ENCODE measurements at places on chromosomes 3 and 15. TPM values are rescaled to one million over a fixed set of nuclear protein-coding genes. Genes with fewer than 3 reads are reported as not detected.

ZPLD1 gene
- total RNA-seq: 0.43 TPM

OXTR gene
- 310 TPM for total RNA-seq

SERINC4 gene
- under 0.01 TPM for total RNA-seq

CCDC50 gene
- total RNA-seq: 107 TPM

CCR2 gene
- not detected for total RNA-seq

LTF gene
- total RNA-seq: not detected

EPHA3 gene
- total RNA-seq: under 0.01 TPM

GOLGA6A gene
- total RNA-seq: not detected

C15orf62 gene
- under 0.01 TPM for total RNA-seq

- DNase-seq: peak; percentile 88
These were observed 15.6 kb downstream of the CHST2 start for GRCh38 chr3:143135150-143135549.

DNA sequence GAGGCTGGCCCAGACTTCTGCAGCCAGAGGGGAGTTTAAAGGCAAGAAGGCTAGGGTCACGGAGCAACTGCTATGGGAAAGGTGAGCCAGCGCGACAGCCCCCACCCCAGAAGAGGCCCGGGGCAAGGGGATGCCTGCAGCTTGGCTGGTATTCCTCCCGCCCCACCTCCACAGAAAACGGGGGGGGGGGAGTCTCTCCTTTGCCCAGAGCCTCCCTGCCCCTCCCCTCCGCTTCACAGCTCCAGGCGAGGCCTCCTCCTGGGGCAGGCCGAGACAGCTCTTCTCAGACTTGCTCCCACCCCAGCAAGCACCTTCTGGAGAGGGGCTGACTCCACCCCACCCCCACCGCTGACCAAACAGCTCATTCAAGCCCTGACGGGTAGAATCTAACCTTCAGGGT lies 13.4 kb downstream of the ANP32A start:
- DNase-seq: no peak

DNA sequence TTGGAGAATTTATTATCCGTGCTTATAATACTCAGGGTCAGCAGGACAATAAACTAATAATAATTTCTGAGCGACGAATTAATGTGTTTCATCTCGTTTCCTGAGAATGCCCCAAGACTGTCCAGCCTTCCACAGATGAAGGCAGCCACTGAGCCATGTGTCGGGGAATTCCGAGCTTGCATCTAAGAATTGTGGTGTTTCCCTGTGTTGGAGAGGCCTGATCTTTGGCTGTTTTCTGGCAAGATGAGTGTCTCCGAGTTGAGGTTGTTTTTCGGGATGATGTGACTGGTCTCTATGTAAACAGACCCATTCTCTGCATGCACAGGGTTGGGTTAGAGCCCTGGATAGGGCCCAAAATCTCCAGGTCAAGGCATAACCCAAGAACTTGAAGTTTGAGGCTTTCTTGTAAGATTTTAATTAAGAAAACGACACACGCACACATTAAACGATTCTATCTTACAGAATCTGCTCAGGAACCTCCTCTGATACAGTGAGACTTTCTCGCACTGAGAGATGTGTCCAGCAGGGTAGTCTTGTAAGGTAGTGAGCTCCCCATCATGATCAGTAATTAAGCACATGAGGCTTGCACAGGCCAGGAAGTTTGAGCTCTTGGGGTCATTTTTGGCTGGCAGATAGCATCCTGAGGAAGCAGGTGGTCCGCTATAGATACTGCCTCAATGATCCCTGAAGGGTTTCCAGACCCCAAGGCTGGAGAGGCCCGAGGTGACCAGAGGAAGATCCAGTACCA lies 14.4 kb downstream of the FGD5 start:
- DNase-seq: peak; percentile 4

- no peak for DNase-seq
These were observed 1.5 kb downstream of the ZIC1 start for GRCh38 chr3:147410526-147411237.

DNA sequence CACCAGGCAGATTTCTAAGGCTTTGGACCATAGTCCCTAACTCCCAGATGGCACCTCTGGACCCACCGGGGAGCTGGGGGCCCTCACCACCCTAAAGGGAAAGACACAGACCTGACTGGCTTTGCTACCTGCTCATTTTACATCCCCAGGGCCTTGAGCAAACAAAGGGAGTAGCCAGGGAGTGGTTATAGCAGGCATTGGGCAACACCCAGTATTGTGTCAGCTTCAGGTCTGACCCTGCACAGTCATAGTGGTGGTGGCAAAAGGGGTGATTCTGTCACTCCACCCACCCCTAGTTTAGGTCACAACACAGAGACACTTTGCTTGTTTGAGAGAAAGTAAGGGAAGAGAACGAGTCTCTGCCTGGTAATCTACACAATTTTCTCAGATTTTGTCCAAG lies 352.5 kb downstream of the DIPK2A start:
- no peak for DNase-seq

DNA sequence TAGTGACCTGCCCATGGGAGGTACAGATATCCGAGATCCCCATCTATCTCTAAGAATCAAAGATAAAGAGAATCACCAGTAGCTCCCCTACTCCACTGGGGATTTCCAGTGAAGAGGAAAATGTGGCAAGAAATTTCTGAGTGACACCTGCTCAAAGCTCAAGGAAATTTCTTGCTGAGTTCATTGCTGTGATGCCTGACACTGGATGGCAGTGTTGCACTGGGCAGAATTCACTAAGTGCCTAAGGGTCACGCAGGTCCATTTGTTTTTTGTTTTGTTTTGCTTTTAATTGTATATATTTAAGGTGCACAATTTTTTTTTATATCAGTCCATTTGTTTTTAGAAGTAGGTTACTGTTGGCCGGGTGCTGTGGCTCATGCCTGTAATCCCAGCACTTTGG lies 109.5 kb upstream of the KCNAB1 start:
- DNase-seq: no peak

DNA sequence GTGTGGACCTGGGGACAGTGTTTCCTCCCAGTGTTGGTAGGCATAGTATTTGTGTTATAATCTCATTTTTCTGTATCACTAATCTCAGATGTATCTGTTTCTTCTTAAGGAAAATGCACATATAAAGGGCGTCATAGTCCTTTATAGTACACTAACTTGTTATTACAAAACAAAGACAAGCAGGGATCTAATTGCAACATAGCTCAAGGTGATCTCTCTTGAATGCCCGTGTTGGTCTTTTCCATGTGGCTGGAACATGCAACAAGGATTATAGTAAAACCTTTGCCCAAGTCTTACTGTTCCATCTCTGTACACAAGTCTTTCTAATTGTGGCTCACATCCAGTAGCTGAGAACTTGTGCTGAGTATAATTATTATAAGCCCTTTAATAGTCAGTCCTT lies 3.5 kb upstream of the GPR87 start:
- no peak for DNase-seq

- DNase-seq: no peak
These were observed 203.5 kb downstream of the UBE2E2 start for GRCh38 chr3:23406601-23407000.

- DNase-seq: no peak
These were observed 128.2 kb downstream of the TFDP2 start for GRCh38 chr3:142021127-142021526.

- no peak for DNase-seq
These were observed 158.0 kb downstream of the RYR3 start for GRCh38 chr15:33468740-33469139.

DNA sequence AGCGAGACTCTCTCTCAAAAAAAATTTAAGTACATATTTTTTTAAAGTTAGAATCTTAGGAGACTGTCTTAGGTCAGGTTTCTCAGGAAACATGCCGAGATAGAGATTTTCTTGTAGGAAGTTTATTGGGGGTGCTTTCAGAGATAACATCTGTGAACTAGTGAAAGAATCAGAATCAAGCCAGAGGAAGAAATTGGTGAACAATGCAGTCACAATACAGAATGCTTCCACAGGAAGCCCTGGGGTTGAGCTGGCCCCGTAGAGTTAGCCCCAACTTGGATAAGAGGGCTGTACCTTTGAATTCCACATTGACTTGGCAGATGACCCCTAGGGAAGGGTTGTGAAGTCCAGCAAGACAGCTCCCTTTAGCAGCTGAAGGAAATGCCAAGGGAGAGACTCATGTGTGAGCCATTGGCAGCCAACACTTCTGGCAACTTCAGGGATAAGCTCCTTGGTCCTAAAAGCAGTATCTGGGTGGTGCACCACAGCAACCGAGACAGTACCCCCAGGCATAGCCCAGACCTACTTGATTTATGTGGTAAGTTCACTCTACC lies 7.1 kb upstream of the PLCB2 start:
- no peak for DNase-seq

- DNase-seq: no peak
These were observed 61.2 kb upstream of the TNFAIP8L3 start for GRCh38 chr15:51155891-51156290.

- DNase-seq: no peak
These were observed 646.6 kb downstream of the TUSC7 start for GRCh38 chr3:117356091-117356705.

- DNase-seq: no peak
These were observed 70.2 kb upstream of the CORO2B start for GRCh38 chr15:68508485-68509189.

- DNase-seq: peak; percentile 32
These were observed 236.8 kb downstream of the OPA1 start for GRCh38 chr3:193829781-193830180.

DNA sequence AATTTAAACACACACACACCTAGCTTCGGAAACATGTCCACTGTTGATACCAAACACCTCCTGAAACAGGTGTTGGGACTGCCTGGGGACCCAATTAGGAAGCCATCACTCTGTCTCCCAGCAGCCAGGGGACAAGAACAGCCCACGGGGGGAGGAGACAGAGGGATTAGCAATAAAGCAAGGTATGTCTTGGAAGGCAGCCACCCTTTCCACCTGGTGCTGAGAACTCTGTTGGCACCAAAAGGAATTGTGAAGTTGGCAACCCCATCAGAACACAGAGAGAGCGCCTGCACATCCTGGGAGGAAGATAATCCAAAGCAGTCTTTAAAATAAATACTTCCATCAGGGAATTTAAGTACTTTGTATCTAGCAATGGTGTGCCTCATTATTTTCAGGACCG lies 111.0 kb downstream of the ADAMTS17 start:
- DNase-seq: no peak

GRCh38 chr3:112604536-112604935 lies 36.4 kb downstream of the CCDC80 start:
- peak; percentile 89 for DNase-seq

DNA sequence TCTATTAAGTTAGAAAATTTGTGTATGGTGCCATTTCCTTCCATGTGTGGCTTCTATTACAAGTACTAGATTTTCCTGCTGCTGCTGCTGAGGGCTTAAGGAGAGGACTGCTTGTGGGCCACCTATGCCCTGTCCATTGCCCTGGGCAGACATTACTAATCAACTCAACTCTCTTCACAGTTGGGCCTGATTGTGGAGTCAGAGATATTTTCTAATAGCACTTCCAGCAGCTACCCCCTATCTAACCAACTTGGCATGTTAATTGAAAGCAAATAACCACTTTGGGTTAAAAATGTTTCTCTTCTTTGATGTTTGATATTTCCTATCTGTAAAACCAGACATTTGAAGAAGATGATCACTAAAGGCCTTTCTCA lies 242.0 kb downstream of the EDEM1 start:
- DNase-seq: no peak

DNA sequence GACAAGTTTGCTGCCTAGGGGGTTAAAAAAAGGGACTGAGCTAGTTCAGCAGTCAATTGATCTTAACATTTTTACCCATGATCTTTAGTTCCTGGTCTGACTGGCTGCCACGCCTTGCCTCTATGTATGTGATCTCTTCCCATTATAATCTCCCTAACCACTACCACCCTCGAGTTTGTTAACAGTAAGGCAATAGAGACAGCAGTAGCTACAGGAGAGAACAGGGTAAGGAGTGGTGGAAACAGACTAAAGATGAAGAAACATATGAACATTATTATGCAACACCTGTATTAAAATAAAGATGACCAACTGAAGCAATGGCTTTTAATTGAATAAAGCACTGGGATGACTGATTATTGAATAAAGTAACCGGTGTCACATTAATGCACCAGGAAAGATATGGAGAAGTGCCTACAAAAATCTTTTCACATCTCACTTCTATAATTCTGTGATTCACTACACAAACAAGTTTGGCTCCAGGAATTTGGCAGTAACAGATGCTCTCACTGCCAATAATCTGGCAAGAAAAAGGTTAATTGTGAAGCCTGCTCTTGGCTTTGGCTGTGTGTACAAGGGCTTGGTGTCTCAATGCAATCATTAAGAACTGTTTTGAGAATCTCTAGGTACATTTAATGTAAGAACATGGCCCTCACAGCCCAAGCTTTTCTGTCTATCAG lies 95.7 kb downstream of the HHLA2 start:
- no peak for DNase-seq

GRCh38 chr3:62587579-62588031 lies 214.3 kb upstream of the FEZF2 start:
- DNase-seq: peak; percentile 77

DNA sequence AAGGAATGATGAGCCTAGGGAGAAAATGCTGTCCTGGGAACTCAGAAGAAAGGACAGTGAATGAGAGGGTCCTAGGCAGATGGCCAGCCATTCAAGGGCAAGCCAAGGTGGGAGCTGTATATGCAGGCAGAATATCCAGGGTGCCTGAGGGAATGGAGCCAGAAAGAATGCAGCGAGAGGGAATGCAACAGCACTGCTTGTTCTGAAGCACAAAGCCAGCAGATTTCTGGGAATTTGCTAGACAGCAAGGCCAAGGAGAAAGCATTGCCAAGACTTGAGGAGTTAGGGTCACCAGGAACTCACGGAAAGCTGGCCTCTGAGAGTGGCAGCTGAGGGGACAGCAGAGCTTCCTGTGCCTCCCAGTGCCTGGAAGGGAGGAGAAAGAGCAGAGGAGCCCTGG lies 200.6 kb downstream of the MYRIP start:
- DNase-seq: no peak

GRCh38 chr3:162390891-162391290 lies 894.3 kb downstream of the OTOL1 start:
- DNase-seq: peak; percentile 32

DNA sequence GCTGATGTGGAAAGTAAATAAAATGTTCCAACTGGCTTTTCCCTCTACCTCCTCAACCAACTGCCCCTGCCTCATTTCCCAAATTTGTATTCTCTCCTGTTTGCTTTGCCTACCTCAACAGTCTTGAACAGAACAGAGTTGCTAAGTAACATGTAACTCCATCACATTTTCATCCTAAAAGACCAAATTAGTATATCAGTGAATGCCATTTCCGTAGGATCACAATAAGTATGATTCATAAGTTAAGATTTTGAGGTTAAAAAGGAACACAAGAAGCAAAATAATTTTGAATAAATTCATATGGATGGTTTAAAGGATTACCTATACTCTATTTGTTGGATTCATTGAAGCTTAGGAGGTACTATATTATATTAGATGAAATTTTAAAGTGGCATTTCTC lies 154.9 kb downstream of the ECT2 start:
- no peak for DNase-seq

DNA sequence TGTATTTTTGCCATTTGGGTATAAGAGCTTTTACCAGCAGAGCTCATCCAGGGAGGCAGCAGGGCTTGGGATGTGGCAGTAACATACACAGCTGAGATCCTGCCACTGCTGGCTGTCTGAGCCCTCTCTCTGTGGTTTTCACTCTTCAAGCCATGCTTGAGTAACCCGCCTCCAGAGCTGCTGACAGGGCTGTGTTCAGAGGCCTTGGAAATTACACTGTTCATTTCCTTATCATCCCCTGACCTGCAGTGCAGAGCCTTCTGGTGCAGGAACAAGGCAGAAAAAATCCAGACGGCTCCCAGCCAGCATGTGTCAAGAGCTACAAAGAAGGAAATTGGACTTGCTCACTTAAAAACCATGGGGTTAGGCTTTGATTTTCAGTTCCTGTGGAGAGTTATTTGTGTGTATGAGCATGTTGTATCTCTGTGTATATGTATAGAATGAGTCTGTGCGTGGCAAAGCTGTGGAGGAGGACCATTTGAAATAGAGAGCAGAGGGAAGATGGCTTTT lies 47.0 kb downstream of the ZNF609 start:
- DNase-seq: peak; percentile 96

All from fibroblast of villous mesenchyme (primary cell).